Inflammatory macrophage (primary cell): ENCODE measurements at places on chromosomes 7 and 10.

GRCh38 chr7:111091593-111092358, 849 bp downstream of the LRRN3 start:
- no peak for DNase-seq

DNA sequence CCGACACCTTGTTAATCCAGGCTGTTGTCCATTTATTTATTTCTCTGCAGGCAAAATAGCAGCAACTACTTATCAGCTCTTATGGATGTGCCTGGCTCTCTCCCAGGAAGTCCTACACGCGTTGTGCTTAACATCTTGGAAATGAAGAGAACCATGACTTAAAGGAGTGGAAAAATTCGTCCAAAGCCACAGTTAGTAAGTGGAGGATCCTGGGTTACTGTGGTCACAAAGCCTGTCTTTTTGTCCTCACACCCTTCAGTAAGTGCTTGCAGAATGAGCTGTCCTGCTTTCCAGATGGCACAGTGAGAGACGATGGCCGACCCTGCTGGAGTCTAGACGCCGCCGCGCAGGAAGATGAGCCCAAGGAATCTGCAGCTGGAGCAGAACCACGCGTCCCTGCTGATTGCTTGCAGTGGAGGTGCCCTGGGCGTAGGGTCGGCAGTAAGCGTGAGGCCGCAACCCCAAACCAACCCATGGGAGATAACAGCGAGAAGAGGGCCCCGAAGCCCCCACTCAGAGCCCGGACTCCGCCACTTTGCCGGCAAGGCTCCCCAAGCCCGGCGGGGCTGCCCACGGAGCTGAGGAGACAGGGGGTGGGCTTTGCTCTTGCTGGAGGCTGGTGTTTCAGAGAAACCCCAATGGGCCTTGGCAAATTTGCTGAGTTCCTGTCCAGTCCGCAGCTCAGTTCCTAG, 178.6 kb downstream of the CXCL12 start:
- DNase-seq: no peak

GRCh38 chr10:128000471-128001362, 93.8 kb downstream of the PTPRE start:
- DNase-seq: no peak

DNA sequence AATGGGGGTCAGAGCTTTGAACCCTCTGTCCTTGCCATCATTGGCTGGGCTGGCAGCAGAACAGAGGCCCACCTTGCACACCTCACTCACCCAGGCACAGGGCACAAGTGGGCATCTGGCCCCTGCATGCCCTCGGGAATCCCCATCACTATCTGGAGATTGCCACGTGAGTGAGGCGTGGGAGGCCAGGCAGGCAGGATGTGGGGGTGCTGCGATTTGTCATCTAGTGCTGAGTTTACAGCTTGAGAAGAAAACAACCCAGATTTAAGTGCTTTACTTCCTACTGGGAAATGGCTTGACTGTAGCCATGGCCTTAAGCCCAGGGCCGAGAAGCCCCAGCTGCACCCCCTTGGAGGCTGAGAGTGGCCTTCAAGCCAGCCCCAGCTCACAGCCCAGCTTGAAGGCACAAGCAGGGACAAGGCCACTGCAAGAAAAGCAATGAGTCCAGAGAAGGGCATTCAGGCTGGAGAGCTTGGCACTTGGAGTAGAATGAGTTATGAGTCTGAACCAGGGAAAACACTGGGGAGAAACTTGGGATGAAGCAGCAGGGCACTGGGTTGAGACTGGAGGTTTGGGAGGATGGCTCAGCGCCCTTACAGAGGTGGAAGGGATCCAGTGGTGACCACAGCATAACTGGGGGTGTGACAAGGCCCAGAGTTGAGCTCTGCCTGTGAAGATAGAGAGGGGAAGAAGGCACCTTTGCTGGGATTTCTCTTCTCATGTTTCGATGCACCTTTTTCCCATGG, 123.0 kb downstream of the CXCL12 start:
- no peak for DNase-seq

GRCh38 chr10:6230315-6230714, 27.6 kb downstream of the PFKFB3 start:
- no peak for DNase-seq

DNA sequence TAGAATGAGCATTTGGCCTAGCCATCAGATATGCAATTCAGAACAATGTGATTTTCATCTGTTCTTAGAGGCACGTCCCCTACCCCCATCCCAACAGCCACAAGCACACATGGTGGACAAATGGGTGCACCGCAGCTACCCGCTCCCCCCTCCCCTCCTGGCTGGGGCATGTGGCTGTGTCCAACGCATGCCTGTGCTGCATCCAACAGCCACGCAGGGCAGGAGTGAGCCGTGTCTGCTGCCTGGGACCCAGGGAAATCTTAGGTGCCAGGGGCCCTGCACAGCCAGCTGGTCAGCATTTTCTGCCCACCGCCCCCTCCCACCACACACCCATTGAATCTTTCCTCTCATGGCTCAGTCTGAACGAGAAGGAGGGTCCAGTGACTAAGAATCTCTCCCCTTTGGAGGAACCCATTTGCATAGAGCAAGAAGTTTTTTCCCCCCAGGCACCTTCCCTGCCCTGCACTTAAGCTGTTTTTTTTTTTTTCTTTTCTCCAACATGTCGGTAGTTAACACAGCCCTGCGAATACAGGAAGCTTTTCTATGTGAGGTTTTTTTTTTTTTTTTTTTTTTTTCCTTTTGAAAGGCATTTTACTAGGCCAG, 138.9 kb downstream of the WDR11 start:
- no peak for DNase-seq

DNA sequence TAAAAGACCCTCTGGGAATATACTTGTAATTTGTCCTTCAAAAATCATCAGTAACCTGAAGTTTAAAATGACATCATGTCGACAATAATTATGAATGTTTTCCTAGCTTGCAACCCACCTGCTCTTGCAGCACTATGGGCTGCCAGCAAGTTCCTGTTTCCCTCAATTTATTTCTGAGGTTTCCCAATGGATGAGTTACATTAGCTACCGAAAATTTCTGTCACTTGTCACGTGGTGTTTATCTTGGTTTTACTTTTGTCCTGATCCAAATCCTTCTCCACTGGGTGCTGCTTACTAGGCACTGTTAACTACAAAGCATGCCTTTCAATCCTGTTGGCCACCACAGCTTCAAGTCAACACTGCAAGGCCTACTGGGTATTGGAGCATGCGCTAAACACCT, 31.5 kb downstream of the GIMAP8 start:
- peak; percentile 60 for DNase-seq

DNA sequence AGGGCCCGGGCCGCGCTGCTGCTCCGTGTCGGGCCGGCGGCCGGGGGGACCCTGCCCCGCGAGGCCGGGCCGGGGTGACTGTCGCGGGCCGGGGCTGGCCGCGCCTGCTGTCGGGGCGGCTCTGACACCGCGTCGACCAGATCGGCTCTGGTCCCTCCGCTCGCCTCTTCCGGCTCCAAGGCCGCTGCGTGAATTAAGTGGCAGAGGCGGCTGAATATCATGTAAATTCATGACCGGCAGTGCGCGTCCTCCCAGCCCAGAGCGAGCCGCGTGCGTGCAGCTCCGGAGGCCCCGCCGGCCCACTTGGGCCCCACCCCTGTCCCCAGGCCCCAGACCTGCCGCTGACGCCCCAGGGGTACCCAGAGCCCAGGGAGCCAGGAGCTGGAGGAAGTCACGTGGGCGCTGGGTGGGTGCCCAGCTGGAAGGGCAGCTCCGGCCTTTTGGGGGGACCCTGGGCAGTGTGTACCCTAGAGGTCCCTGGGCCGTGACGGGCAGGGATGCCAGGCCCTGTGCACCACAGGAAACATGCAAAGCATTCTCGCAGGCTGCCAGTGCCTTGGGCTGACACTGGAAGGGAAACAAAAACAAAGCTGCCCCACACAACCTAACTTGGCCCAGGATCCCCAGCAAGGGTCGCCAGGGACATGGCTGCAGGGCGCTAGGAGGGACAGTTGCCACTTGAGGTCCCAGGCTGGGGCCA, 584.0 kb upstream of the MKI67 start:
- DNase-seq: no peak

DNA sequence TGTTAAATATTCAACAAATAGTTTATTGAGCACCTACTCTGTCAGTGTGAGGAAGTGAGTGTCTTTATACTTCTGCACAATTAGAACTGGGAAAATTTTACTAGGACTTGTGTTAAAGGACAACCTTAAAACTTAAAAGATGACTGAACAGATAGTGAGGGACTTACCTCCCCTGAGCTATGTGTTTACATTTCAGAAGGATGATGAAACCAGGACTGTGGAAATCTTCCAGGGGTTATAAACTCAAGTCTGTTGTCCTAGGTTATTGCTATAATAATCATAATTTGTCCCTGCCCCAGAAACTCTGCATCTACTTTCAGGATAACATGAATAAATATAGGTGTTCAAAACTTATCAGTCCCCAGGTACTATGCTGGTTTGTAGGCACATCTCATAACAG, 261.0 kb upstream of the MKLN1 start:
- DNase-seq: no peak

DNA sequence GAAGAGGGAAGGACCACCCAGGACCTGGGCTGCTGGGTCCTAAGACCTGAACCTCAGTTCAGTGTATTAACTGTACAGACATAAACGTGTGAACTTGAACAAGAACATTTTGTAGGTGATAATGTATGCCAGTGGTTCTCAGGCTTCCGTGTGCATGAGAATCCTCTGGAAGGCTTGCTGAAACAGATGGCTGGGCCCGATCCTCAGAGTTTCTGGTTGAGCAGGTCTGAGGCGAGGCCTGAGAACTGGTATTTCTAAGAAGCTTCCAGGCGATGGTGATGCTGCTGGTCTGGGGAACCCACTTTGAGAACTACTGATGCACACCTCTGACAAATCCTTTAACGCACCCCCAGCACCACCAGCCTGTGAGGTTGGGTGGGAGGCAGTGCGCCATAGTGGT, 70.4 kb downstream of the CDH23 start:
- no peak for DNase-seq

- no peak for DNase-seq
Measured at GRCh38 chr7:96578606-96579005, 131.0 kb downstream of the SEM1 start.

DNA sequence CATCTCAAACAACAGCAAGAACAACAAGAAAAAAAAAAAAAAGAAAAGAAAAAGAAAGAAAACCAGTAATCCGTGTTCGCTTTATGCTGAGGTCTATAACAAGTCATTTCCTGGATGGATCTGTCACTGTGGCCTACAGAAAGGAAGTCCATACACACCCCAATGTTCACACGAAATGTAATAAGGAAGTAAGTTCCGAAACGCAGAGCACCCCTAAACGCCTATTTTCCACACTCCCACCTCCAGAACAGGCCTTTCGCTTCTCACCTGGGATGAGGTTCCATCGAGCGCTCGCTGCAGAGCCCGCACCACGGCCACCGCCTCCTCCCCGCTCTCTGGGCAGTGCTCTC, 735 bp downstream of the ZNF394 start:
- peak; percentile 55 for DNase-seq

DNA sequence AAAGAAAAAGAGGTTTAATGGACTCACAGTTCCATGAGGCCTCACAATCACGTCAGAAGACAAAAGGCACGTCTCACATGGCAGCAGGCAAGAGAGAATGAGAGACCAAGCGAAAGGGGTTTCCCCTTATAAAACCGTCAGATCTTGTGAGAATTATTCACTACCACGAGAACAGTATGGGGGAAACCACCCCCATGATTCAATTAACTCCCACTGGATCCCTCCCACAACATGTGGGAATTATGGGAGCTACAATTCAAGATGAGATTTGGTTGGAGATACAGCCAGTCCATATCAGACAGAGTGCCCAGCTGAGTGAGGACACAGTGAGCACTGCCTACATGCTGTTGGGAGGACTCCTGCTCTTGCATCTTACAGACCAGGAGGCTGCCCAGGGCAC, 148.4 kb downstream of the TEX36 start:
- DNase-seq: no peak

GRCh38 chr10:62856021-62856420, 39.9 kb upstream of the EGR2 start:
- no peak for DNase-seq

DNA sequence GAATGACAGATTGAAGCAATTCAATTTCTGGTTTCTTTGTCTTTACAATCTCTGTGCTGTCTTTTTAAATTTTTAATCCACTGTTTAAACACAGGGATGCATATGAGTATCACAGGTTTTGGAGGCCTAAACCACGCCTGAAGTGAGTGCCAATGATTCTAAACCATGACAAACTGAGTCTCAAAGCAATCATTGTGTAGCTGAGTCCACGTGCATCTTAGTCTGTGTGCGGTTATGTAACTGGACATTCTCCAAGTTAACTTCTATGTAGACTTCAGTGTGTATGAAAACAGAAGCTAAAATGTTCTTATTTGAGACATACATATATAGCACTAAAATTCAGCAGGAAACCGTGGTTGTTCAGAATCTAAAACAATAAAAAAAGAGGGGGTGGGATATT, 79.3 kb upstream of the ST8SIA6 start:
- no peak for DNase-seq

DNA sequence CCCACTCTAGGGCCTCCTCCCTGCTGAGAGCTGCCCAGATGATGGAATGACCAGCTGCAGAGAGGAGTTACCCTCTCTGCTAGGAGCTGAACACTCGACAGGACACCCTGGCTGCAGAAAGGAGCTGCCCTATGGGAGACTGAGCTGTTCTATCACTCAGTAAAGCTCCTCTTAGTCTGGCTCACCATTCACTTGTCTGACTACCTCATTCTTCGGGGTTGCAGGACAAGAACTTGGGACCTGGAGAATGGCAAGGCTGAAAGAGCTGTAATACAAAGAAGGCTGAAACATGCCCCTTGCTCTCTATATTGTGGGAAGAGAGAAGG, 30.5 kb downstream of the CRTAC1 start:
- no peak for DNase-seq

DNA sequence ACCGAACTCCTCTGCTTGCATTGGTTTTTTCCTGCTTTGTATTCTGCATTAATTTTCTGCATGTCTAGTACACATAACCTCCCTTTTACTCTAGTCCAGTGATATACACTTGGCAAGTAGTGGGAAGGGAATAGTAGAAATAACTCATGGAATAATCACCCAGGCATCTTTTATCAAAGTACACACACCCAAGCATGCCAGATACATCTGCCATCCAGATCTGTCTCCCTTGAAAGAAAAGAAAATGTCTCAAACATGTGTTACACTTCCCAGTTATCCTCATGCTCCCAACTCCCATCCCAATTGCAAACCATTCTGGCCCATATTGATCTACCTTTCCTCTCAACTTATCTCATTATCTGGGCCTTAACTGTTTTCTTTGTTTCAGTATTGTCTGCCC, 79.0 kb downstream of the PHYHIPL start:
- DNase-seq: no peak

GRCh38 chr7:6198689-6199595, 73.5 kb downstream of the CYTH3 start:
- no peak for DNase-seq

GRCh38 chr10:24912215-24912614, 40.2 kb downstream of the PRTFDC1 start:
- peak; percentile 67 for DNase-seq

- DNase-seq: no peak
Measured at GRCh38 chr10:31317171-31317570, 1.8 kb upstream of the ZEB1 start.

GRCh38 chr7:78006063-78006755, 207.6 kb downstream of the PHTF2 start:
- no peak for DNase-seq
